Fibroblast of mammary gland (primary cell): ENCODE measurements at places on chromosomes 4 and X.

DNA sequence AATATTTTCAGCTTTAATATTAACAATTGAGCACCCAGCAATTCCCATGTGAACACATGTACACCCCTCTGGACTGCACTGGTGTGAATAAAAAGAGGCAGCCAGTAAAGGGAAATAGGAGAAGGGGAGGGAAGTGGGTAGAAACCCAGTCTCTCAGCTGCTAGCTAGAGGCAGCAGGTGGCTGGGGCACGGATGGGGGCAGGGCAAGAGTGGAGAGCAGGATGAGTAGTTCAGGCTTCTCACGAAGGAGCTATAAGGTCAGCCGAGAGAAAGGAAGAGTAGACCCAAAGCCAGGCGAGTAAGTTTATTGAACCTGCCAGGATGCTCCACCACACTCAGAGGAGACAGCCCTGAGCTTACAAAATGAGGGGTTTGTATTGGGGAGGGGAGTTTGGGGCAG is 184.8 kb upstream of the MTMR8 start:
- no peak for DNase-seq

DNA sequence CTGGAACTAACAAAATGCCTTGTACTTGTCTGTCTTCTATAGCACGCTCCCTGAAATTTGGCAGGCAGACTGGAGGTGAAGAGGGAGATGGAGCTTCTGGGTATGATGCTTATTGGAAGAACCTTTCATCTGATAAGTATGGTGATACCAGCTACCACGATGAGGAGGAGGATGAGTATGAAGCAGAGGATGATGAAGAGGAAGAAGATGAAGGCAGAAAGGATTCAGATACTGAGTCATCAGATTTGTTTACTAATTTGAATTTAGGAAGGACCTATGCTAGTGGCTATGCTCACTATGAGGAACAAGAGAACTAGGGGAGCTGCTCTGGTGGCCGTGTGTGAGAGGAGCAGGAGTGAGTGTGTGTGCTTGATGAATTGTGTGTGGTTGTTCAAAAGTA is 13.0 kb downstream of the ZNF330 start:
- no peak for DNase-seq

- DNase-seq, result peak; percentile 26
These were observed 44.6 kb downstream of the RAB33A start for GRCh38 chrX:130216320-130216719.

DNA sequence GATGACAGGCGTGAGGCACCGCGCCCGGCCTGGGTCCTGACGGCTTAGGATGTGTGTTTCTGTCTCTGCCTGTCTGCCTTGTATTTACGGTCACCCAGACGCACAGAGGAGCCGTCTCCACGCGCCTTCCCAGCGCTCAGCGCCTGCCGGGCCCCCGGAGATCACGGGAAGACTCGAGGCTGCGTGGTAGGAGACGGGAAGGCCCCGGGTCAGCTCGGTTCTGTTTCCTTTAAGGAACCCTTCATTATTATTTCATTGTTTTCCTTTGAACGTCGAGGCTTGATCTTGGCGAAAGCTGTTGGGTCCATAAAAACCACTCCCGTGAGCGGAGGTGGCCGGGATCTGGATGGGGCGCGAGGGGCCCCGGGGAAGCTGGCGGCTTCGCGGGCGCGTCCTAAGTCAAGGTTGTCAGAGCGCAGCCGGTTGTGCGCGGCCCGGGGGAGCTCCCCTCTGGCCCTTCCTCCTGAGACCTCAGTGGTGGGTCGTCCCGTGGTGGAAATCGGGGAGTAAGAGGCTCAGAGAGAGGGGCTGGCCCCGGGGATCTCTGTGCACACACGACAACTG is 1.3 kb downstream of the SHOX start:
- DNase-seq, result no peak

GRCh38 chr4:30610361-30610760 is 109.8 kb upstream of the PCDH7 start:
- peak; percentile 20 for DNase-seq

GRCh38 chr4:75848891-75849290 is 53.4 kb downstream of the PPEF2 start:
- DNase-seq, result peak; percentile 69

DNA sequence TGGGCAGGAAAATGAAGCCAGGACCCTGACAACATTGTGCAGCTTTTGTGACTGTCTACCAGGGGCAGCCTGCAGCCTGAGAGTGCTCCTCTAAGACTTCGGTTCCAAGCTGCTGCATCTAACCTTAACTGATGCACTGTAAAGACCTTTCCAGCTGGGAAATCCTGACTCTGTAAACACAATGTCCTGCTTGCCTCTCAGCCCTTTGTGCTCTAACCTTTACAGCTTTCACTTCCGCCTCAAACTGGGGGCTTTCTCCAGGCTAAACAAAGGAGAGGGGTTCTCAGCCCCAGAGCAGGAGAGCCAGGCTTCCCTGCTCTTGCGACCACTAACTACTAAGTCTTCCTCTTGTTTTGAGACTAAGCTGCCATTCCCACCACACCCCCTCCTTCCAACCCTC is 19.3 kb upstream of the RASL11B start:
- DNase-seq, result no peak

DNA sequence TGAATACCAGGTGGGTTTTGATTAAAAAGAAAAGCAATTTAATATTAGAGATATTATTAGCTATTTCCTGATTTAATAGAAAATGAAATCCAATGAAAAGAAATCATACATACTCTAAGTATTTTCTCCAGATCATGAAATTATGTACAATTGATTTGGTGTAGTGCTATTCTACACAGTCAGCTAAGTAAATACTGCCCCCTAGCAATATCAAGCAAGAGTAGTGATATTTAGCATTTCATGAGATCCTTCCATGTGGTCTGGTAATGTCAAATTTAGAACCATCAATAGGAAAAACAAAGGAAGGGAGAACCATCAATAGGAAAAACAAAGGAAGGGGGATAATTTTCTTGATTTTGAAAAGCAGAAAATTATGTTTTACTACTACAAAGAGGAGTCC is 114.6 kb downstream of the TBCK start:
- peak; percentile 23 for DNase-seq

GRCh38 chr4:64780664-64781063 is 371.4 kb upstream of the TECRL start:
- DNase-seq, result no peak

DNA sequence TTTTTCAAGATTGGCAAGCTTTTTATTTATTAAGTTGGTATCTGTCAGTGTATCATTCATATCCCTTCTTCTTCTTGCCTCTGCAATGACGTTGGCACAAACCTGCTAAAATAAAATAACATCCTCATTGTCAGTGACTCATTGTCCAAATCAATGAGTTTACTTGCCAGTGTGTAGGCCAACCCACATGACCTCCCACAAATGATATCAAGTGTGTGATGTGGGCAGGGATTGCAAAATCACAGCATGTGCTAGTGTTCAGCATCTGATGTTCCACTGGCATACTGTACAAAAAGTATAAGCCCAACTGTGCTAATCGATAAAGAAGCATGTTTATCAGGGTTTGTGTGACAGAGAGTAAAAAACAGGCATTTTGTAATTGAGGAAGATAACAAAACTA is 25.5 kb downstream of the GPAT3 start:
- peak; percentile 85 for DNase-seq

- DNase-seq, result no peak
These were observed 53.8 kb upstream of the LNX1 start for GRCh38 chr4:53645108-53645507.

DNA sequence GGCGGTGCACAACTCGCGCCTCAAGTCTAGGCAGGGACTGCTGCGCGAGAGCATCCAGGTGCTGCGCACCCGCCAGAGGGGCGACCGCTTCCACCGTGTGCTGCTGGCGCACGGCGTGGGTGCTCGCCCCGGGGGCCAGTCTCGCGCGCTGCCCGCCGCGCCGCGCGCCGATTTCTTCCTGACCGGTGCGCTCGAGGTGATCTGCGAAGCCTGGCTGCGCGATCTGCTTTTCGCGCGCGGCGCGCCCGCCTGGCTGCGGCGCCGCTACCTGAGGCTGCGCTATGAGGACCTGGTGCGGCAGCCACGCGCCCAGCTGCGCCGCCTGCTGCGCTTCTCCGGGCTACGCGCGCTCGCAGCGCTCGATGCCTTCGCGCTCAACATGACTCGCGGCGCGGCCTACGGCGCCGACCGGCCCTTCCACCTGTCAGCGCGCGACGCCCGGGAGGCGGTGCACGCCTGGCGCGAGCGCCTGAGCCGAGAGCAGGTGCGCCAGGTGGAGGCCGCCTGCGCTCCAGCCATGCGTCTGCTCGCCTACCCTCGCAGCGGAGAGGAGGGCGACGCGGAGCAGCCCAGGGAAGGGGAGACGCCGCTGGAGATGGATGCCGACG is 1.3 kb downstream of the CHST7 start:
- no peak for DNase-seq

DNA sequence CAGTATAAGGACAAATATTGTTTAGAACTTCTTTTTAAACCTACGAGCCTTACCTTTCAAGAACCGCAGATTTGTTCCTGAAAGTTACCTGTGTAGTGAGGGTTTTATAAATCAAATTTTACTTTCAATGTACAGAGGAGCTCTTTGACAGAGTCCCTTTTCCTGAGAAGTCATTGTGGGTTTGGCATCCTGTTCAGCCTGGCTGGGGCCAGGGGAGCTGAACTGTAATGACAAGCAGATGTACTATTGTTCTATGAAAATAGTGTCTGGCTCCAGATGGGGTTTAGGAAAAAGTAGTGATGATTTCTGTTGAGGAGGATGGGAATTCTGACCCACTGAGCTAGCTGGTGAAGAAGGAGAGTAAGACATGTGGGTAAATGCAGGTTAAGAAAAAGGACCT is 196.2 kb upstream of the PGRMC2 start:
- DNase-seq, result peak; percentile 80

GRCh38 chrX:8847360-8847759 is 46.2 kb upstream of the FAM9A start:
- peak; percentile 10 for DNase-seq

GRCh38 chr4:14767142-14767541 is 235.1 kb upstream of the CPEB2 start:
- no peak for DNase-seq

DNA sequence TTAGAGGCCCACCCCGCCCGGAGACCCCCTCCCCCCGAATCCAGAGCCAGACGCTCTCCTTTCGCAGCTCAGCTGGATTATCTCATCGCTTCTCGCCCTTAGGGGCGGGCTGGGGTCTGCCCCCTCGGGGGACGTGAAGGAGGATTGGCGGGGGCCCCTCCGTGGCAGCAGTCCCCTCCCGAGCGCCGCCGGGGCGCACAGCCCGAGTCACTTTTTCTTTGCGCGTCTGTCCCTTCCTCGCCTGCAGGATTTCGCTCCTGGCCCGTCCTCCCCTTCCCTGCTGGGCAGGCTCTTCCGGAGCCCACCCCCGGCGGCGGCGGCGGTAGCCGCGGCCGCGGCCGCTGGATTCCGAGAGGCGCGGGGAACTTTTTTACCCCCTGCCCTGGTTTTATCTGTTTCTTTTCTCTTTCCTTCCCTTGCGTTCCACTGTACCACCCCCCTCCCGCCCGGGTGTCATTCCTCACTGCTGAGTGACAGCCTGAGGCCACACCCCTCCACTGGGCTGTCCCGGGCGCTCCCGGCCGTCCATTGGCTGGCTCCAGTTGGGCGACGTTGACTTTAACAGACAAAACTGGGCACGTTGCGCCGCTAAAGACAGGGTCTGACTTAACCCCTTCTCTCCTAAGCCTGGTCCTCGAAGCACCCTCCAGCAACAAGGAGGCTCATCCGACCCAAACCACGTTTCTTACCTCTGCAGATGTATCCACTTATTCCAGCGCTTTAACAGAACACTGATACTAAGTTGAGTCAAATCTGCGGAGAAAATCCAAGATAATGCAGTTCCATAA is 492 bp upstream of the NKX3-2 start:
- DNase-seq, result peak; percentile 50

DNA sequence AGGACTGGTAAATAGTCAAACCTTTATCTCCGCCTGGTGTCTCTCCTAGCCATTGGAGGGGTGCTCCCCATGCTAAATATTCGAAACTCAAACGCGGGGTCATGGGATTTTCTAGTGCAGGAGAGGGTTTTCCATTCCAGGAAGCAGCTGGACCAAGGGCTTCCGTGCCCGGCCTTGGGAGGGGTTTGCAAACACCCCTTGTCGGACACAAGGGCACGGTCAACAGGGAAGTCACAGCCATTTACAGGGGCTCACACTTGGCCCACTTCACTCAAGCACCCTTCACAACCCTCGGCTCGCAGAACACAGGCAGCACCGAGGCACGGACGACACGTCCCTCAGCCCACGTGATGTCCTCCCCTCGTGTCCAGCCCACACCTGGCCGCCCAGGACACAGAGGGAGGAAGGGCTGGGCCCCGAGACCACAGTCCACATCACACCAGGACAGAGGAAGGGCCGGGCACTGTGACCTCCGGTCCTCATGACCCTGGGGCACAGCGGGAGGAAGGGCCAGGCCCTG is 10.3 kb upstream of the PLCXD1 start:
- no peak for DNase-seq

GRCh38 chr4:159174645-159175084 is 71.8 kb downstream of the RAPGEF2 start:
- DNase-seq, result no peak

DNA sequence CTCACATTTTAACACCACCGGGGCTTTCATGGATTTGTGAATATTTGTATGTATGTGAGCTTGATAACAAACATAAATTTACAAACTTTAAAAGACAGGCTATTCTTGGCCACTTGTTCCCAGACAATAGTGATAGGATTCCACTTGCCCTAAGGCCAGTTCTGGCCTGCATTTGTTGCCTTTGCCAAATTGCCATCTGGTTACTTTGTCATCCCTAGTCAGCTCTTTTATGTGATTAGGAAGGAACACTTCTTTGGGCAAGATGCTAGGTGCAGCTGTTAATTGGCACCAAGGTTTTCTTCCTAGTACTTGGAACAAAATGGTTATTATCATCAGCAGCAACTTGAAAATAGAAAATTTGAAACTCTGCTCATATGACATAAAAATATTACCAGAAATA is 63.3 kb downstream of the CCSER1 start:
- DNase-seq, result no peak

- DNase-seq, result peak; percentile 19
These were observed 97.0 kb upstream of the LDB2 start for GRCh38 chr4:16995451-16995850.

GRCh38 chr4:8048856-8049676 is 109.4 kb upstream of the AFAP1 start:
- DNase-seq, result no peak

GRCh38 chrX:387729-388128 is 1.0 kb upstream of the PPP2R3B start:
- no peak for DNase-seq

DNA sequence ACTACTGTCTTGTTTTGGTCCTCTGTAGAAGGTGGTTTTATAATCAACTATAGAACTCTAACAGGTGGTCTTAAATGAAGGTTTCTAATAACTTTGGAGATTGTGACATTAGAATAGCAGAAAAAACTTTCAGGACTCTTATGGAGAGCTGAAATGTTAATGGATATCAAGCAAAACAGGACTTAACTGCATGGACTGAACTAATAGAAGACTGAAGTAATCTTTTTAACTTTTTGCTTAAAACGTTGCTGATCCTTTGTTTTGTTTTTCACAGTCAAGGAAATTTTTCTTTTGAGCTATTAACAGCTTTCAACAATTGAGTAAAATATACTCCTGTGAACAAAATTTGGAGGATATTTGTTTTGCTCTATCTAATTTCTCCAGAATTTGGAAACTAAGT is 17.2 kb downstream of the NXT2 start:
- no peak for DNase-seq

GRCh38 chr4:181525634-181526033 is 717.6 kb upstream of the TENM3 start:
- DNase-seq, result no peak
